ENCODE measurements at places on chromosomes 3 and 15.

- no peak for DNase-seq
These were observed 44.8 kb downstream of the SLC25A26 start for GRCh38 chr3:66265649-66266048.

GRCh38 chr3:169546368-169546767, 117.1 kb downstream of the MECOM start:
- DNase-seq: no peak

DNA sequence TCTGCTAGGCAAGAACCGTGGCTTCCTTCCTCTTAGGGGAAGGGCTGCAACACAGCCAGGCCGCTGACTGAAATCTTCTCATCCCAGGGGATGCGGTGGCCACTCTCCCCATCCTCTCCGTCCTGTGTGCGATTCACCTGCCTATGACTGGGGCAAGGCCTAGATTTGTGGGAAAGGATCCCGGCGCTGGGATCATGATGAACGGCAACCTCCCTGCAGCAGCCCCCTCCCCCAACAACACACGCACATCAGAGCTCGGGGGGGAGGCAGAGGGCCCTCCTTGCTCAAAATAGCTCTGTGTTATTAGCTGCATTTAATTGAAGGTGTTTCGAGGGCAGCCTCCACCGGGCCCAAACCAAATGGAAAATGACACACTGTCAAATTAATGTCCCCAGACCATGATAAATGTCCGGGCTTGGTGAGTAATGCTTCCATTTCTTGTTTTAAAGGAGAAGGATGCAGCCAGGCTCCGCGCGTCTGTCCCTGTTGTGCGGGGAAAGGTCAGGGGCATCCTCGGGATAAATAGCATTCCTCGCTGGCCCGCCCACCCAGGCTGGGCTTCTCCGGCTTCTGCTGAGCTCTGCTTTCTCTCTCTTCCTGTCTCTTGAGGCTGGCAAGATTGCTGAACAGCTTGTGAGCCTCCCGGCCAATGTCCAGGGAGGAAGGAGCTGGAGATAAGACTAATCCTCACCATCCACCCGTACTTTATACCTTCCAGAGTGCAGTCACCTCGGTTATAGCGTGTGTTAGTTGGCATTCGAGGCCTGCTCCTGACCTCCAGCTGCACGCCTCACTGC, 56.4 kb upstream of the TLE3 start:
- DNase-seq: no peak

GRCh38 chr15:70504299-70504951, 258.9 kb downstream of the UACA start:
- DNase-seq: no peak

GRCh38 chr3:196120291-196120951, 38.5 kb upstream of the TFRC start:
- no peak for DNase-seq

DNA sequence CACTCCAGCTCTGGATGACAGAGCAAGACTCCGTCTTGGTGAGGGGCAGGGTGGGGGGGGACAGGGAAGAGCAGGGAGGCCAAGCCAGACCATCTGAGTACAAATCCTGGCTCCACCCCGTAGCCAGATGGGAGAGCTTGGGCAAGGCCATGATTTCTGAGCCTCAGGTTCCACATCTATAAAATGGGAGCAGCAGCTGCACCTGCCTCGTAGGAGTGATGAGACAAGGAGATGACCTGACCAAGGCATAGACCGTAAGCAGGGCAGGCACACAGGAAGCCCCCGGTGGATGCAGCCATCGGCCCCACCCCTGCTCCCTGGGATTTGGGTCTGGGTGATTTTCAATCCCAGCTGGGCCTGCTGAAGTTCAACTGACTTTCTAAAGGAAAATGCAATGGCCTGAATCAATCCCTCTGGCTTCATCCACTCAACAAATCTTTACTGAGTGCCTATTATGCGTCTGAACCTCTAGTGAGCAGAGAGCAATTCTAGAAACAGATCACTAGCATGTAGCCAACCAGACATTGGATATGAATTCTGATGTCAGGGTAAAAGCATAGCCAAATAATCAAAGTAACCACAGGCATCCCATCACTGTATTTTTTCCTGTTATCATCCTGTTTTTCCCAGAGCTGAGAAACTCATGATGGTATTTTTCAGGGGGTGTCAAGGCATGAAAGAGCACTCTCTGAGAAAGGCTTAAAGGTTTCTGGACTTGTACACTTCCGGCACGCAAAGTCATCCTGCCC, 141.2 kb downstream of the NUP210 start:
- DNase-seq: no peak

GRCh38 chr3:153572165-153572564, 410.1 kb downstream of the RAP2B start:
- DNase-seq: no peak

- no peak for DNase-seq
These were observed 9.5 kb downstream of the H1-8 start for GRCh38 chr3:129552287-129553050.

- no peak for DNase-seq
These were observed 13.9 kb downstream of the CCRL2 start for GRCh38 chr3:46420931-46421330.

DNA sequence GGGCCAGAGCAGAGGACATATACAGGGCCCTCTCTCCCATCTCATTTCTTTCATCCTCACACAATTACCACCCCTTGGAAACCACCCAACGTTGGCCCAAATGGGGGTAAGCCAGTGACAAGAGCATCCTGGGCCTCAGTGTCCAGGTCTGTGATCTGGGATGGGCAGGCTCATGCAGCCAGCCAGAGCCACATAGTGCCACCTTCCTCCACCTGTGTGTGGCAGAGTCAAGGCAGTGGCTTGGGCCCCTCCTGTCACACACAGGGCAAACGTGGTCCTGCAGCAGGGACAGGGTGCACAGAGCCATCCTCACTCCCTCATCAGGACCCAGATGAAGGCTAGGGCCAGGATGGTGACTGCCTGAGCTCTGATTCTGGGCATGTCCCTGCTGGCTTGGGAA, 2.3 kb upstream of the MYL3 start:
- no peak for DNase-seq

GRCh38 chr15:80816936-80817335, 37.8 kb downstream of the CEMIP start:
- no peak for DNase-seq

DNA sequence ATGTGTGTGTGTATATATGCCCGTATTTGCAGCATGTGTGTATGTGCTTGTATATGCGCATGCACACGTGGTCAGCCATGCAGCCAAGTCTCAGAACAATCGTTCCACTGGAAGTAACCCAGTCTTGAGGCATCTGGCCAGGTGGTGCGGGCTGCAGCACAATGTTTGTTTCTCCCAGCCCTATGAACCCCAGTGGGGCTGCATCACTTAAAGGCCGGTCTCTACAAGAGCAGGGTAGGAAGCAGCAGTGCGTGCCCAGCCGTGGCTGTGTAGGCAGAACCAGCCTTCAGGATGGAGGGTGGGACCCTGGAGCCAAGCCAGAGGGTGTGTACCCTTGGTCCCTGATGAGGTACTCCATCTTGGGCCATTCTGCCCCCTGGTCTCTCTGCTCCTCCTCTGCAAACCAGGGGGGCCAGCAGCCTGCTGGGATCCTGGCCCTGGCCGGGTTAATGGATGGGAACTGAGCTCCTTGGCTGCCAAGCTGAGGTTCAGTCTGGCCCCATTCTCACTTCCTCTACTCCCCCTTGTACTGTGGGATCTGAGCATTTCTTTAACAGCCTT, 11.8 kb downstream of the KLF13 start:
- no peak for DNase-seq

- DNase-seq: no peak
These were observed 13.6 kb downstream of the ST8SIA2 start for GRCh38 chr15:92407321-92407720.

DNA sequence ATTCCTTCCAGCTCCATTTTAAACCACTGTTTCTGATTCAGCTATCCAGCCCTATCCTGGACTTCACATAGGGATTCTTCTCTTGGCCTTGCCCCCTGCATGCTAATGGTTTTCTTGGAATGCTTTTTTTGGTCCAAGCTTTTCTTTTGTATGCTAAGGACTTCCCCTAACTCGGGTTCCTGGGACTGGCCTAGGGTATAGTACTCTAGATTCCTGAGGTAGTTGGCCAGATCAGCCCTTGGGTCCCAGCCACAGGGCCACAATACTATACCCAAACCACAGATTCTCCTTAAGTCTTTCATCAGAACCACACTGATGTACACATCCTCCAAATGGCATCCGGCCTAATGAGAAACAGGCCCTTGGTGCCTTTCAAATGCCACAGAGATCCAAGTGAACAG, 2.8 kb downstream of the FYCO1 start:
- no peak for DNase-seq
